Kidney (tissue), 22 donors: ENCODE measurements at places on chromosomes 5 and 9. TPM values are rescaled to one million over a fixed set of nuclear protein-coding genes. Genes with fewer than 3 reads are reported as not detected.

DNAJC18 gene
- polyA plus RNA-seq, result 3.9 TPM

THBS4 gene
- 1.8 TPM for polyA plus RNA-seq

CMYA5 gene
- polyA plus RNA-seq, result 6.5 TPM

CARD9 gene
- 1.5 TPM for polyA plus RNA-seq

OR5C1 gene
- not detected for polyA plus RNA-seq

CCNO gene
- 2.1 TPM for polyA plus RNA-seq

SH3GL2 gene
- polyA plus RNA-seq, result 20.0 TPM

ADAMTS12 gene
- polyA plus RNA-seq, result 0.75 TPM

SMAD5 gene
- polyA plus RNA-seq, result 9.9 TPM

IL5 gene
- polyA plus RNA-seq, result not detected

IGFBPL1 gene
- polyA plus RNA-seq, result not detected

LMNB1 gene
- 1.7 TPM for polyA plus RNA-seq

PCDHA3 gene
- polyA plus RNA-seq, result 0.13 TPM

OR13C5 gene
- polyA plus RNA-seq, result not detected

LCN15 gene
- polyA plus RNA-seq, result not detected

FNIP1 gene
- polyA plus RNA-seq, result 2.9 TPM

OTP gene
- not detected for polyA plus RNA-seq

GNAQ gene
- 16.2 TPM for polyA plus RNA-seq

PDE4D gene
- polyA plus RNA-seq, result 9.2 TPM
